Activated CD4-positive, alpha-beta T cell treated with anti-CD3 and anti-CD28 coated beads for 48 hours (primary cell): ENCODE measurements at places on chromosomes 7 and 10.
A peak's percentile ranks its signal among the peaks of the same experiment; 100 is the strongest.

GRCh38 chr10:10792681-10793080, 225.0 kb upstream of the CELF2 start:
- DNase-seq = no peak

DNA sequence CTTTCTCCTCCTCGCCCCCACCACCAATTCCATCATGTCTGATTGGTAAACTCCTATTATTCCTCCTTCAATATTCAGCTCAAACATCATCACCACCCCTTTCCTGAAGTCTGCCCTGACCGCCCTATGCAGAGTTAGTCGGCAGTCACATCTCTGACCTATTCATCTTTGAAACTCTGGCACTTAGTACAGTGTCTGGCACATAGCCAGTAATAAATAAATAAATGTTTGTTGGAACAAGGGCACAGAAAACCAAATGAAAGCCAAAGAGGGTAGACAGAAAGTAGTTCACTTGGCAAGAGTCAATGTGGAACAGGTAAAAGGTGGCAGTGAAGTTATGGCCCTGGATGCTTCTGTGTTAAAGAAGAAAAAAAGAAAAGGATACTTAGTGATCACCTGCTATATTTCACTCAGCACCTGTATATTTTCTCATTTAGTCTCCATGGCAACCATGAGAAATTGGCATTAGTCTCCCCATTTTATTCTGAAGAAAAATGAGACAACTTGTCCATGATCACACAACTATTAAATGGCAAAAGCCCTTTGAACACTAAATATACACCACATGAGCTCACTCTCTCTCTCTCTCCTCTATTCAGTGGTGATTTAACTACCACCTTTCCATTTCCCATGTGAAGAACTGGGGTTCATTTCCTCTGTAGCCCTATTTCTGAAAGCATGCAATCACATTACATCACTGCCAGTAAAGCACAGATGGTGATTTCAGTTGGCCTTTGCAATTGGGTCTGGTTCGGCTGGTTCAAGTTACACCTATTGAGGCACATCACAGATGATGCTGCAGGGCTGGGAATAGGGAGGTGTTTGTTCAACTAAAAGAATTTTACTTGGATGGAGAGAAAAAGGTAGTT, 25.3 kb downstream of the CHCHD3 start:
- DNase-seq = no peak

DNA sequence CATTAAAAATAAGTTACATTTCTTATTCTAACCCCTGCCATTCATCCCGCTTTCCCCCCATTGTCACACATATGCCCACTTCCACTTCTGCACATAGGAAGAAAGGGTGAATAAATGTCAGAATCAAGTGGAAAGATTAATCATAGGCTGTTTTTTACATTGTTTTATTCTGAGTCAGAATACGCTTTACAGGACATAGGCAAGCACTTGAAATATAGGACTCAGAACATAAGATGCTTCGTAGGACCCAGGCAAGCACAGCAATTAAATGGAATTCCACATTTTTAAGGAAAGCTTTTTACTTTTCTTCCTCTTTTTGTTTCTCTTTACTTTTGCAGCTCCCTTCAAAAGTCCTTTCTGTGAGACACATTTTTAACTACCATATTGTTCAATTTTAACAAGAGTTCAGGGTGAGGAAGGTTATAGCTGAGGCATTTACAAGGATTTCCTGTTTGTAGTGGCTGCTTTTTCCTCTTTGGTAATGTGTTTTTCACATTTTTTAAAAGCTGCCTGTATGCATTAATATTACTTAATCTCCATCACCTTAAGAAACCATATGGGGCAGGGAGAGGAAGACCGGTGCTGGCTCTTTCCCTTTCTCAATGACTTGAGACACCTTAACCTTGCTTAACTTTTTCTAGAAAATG, 130.0 kb downstream of the TES start:
- DNase-seq = no peak

- DNase-seq = no peak
These were observed 97.5 kb upstream of the PRSS58 start for GRCh38 chr7:142355328-142355727.

- DNase-seq = no peak
These were observed 95.3 kb downstream of the KAT6B start for GRCh38 chr10:74921744-74922143.

DNA sequence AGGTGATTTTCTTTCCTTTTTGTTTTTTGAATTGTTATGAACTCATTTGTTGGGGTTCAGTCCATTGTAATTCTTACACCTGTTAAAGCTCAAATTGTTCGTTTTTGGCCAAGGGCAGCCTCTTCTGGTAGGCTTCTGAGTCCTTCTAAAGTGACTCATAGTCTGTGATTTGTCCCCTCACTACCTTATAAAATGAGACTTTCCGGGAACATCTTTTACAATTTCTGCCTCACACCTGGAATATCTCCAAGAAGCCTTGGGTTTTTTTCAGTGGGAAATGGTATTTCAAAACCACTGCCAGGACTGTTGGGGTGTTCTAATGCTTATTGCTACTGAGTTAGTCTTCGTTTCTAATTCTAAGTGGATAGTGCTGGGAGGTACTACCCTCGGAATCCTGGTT, 56.7 kb downstream of the BMPR1A start:
- no peak for DNase-seq

GRCh38 chr7:19464241-19464640, 244.6 kb downstream of the POLR1F start:
- DNase-seq = no peak

- no peak for DNase-seq
These were observed 6.0 kb downstream of the TSC22D4 start for GRCh38 chr7:100472854-100473499.

DNA sequence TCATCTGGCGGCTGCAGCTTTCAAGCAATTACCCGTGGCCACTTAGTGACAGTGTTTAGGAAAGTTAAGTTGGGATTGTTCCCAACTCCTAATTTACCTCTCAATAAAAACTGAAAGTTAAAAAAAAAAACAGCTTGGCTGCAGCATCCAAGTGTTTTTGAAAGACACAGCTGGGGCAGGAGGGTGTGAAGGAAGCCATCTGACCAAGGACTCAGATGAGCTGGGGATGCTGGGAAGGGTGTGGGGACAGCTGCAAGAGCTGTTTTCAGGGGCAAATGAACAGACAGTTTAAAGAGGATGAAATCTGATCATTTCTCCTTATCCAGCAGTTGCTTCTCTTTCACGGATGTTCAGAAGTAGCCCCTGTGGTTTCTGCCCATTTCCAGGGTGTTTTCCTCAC, 129.2 kb upstream of the CDCA7L start:
- no peak for DNase-seq

DNA sequence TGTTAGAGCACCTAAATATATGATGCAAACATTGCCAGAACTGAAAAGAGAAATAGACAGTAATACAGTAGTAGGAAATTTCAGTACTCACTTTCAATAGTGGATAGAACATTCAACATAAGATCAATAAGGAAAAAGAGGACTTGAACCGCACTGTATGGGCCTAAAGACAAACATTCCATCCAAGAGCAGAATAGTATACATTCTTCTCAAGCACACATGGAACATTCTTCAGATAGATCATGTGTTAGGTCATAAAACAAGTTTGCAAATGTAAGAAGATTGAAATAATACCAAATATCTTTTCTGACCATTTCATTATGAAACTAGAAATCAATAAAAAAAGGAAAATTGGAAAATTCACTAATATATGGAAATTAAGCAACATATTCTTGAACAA, 185.4 kb upstream of the FOXP2 start:
- DNase-seq = no peak

- DNase-seq = no peak
These were observed 27.8 kb upstream of the SMURF1 start for GRCh38 chr7:99171731-99172130.

- no peak for DNase-seq
These were observed 439 bp downstream of the IQUB start for GRCh38 chr7:123533929-123534382.

- DNase-seq = no peak
These were observed 156.6 kb downstream of the PKD1L1 start for GRCh38 chr7:47791682-47792081.

DNA sequence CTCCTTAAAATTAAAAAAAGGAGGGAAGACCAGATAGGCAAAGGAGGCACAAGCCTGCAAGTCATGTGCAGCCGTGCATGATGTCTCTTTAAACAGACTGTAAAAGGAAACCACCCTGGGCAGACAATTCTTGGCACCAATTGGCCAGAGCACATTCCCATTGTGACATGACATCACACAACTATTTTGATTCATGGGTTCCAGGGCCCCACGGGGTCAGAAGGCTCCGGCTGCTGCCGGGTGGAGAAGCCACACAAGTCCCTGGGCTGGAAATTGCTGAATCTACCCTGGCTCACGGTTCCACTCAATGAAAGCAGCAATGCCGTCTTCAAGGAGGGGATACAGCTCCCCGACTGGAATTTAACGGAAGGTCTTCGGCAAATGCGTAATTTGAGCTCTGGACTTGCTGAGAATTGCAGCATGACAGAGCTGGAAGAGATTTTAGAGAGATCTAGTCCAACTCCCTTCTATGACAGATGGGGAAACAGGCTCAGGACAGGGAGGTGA, 140.5 kb downstream of the PRKAG2 start:
- DNase-seq = no peak

DNA sequence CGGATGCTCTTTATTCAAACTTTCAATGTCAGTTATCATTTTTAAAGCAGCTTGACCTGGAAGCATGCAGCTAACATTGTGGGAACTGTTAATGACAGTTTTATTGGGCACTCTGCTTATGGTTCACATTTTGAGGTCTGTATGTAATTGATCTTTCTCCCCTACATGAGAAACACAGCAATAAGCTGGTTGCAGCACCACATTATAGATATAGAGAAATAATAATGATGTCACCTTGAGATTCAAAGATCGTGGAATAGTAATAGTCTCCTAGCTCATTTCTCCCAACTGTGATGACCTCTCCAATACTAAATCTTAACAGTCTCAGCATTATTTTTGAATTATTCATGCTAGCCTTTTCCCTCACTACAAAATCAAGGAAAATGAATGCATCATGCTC, 22.7 kb upstream of the MGMT start:
- DNase-seq = no peak

- no peak for DNase-seq
These were observed 72.1 kb downstream of the USP6NL start for GRCh38 chr10:11539191-11539868.

DNA sequence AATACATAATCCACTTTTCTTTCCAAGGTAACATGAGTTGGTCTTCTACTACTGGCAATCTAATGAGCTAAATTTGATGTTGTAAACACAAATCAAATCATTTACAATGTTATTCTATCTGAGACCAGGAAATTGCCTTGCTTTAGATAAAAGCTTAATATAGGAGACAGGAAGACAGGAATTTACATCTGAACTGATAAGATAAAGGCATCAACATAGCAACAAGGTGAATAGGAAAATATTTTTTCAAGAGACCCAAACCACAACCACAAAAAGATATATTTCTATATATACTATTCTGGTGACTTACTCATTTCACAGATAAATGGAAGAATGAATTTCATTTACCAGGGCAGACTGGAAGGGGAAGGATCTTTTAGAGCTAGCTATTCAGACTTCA, 46.3 kb upstream of the CALCR start:
- DNase-seq = no peak

DNA sequence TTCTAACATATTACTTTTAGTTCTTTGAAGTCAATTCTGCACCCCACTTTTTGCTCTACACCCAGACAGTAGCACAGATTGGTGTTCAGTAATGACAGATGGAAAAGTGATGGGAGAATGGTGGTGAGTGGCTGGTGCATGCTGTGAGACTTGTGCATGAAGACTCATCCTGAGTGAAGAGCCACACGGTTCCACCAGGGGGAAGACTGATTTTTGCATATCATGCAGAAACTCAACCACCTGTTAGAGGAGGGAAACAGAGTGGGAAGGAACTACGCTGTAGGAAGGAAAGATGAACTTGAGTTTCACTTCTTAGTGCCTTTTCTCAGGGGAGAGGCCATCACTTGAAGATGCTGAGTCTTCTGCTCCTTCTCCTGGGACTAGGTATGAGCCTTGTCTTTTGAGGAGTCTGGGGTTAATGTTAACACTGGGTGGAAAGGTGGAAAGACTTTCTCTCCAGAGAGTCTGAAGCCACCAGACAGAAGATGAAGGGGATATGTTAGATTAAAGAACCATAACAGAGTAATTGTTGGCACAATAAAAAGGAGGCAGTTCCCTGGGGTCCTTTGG, 9.3 kb upstream of the PRSS1 start:
- peak; percentile 8 for DNase-seq

GRCh38 chr7:24842029-24842428, 84.8 kb upstream of the GSDME start:
- no peak for DNase-seq

- no peak for DNase-seq
These were observed 92.4 kb downstream of the CYP26A1 start for GRCh38 chr10:93166134-93166533.

DNA sequence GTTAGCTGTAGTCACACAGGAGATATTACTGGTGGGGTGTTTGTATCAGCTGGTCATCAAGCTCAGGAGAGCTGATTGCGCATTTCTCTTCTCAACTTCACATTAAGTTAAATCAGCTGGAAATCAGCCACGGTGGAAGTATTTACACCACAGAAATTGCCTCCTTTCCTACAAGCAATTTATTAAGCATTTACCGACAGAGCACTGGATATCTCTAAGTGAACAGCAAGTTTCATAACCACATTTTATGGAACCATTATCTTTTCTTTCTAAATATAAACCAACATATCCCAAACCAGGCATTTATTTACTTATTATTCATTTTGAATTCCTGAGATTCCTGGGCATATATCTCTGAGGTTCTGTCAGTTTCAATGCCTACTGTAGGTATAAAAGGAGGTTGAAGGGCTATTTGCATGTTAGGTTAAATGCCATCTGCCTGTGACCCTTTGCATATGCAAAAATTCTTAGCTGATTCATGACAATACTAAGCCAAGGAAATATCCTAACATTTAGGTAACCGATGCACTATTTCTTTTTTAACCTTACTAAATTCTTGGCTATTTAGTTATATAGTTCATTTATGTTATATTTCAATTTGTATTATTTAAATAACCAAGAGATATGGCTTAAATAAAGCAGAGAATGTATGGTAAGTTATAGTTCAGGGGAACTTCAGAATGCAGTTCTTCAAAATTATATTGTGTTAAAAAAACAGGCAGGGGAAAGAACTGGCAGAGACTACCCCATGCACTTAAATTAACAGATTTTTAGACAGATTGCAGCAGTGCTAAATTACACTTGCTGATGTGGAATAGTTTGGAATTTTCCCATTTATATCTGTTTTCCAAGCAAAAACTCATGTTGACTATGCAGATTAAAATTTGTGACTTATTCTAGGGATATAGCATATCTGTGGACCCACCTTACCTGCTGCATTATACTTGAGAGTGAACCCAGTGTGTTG, 56.8 kb downstream of the DYNC1I1 start:
- DNase-seq = no peak

DNA sequence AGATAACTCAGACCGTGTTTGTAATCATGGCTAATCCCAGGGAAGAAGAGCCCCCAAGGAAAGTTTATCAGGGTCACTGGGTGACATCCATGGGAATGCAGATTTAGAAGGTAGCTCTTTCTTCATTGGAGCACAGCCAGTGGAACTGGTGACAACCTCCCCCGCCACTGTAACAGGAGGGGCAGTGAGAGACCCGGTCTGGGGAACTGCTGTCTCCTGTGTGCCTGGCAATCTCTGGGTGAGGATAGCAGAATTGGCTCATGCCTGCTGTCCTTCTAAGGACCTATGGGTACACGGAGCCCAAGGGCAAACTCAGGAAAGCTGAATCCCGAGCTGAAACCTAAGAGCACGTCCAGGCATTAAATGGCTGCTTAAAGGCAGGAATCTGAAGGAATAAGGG, 341.6 kb downstream of the ABCA13 start:
- no peak for DNase-seq
